ENCODE measurements at places on chromosomes 5 and 9.

DNA sequence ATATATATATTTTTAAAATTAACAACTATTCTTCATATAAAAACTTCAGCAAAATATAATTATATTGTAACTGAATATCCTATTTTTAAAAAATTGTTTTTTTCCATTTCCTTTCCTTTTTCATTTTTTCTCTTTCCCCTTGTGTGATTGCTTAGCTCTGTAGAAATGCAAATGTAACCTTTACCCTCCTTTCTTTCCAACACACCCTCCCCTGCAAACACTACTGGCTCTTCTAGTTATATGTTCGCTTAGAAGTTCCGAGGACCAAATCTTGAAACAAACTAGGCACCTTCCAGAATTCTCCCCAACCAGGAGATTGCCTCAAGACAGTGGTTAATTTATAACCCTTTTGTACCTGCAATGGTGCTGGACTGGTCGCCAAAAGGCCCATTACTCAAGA lies 1980.0 kb upstream of the CDH6 start:
- no peak for DNase-seq

DNA sequence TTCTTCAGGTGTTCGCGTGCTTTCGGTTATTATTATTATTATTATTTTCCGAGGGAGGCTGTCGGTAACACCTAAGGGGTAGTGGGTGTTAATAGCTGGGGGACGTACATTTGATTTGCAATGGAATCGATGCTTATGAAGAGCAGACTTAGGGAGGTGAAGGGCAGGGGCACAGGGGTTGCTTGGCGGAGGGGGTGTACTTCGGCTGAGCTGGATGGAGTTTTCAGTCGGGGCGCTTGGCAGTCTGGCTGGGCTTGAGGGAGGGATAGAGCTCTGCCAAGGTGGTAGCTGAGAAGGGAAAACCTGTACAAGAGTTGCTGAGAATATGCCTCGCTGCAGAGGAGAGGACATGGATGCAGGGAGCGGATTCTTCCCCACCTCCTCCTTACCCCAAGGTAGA lies 617 bp upstream of the PTPRD start:
- no peak for DNase-seq

GRCh38 chr5:11214864-11215644 lies 454.0 kb upstream of the DAP start:
- no peak for DNase-seq

GRCh38 chr5:145912594-145912993 lies 23.8 kb upstream of the SH3RF2 start:
- no peak for DNase-seq

DNA sequence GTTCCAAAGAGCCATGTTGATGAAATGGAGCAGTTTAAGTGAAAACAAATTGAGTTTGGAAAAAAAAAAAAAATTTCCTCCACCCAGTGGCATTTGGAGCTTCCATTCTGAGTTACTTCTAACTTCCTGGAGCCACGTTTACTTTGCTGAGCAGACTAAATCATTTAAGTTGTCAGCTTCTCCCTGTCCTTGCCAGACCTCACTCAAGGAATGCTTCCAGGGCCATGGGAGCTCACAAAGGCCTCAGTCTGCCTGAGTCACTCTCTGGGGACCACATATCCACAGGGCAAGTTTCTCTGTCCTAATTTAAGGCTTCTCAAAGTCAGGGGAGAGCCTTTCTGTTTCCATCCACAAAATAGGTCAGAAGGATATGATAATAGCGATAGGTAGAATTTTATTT lies 210.3 kb upstream of the TNC start:
- DNase-seq, result no peak

GRCh38 chr9:26662476-26662875 lies 230.1 kb downstream of the CAAP1 start:
- no peak for DNase-seq

GRCh38 chr5:6525910-6526309 lies 77.3 kb downstream of the UBE2QL1 start:
- DNase-seq, result no peak
